ENCODE measurements at places on chromosomes 11 and 22.

GRCh38 chr22:32720924-32721323 lies 80.6 kb upstream of the TIMP3 start:
- DNase-seq = no peak

- no peak for DNase-seq
These were observed 2.7 kb downstream of the CCND1 start for GRCh38 chr11:69643646-69644045.

- no peak for DNase-seq
These were observed 33.8 kb downstream of the RAB30 start for GRCh38 chr11:83037877-83038276.

- no peak for DNase-seq
These were observed 20.4 kb upstream of the EHF start for GRCh38 chr11:34600339-34601084.

DNA sequence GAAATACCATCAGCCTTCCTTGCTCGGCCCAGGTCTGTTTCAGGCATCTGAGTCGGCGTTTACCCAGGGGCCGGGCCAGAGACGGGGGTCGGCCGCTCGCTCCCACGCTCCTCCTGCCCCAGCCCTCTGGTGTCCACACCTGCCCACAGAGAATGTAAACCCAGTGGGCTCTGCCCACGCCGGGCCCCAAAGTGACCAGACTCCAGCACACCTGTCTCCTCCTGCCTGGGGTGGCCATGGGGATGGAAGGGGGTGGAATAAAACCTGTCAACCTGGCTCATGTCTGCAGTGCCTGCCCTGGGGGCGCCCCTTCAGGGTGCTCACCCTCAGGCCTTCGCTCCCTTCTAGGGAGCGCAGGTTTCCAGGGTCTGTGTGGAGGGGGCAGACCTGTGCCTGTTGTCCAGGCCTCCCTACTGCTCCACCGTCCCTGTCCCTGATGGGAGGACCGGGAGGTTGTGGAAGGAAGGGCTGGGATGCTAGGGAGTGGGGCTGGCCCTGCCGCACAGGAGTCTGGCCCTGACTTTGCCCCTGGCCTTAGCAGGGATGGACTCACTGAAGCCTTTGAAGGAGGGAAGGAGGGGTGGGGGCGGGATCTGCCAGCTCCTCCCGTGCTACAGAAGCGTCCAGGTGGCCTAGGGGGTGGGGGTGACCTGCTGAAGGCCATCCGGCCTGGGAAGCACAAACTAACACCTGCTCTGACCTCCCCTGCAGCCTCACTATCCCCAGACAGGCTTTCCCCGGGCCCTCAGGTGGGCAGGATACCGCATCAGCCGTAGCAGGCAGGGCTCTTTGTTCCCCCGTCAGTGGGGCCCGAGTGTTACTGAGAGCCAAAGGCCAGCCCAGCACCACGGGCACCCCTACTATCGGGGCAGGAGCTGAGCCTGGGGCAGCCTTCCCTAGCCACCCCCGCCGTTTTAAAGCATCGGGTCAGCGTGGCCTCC lies 14.7 kb upstream of the ARHGAP8 start:
- no peak for DNase-seq

- no peak for DNase-seq
These were observed 44.1 kb upstream of the TPBGL start for GRCh38 chr11:75196426-75196825.

DNA sequence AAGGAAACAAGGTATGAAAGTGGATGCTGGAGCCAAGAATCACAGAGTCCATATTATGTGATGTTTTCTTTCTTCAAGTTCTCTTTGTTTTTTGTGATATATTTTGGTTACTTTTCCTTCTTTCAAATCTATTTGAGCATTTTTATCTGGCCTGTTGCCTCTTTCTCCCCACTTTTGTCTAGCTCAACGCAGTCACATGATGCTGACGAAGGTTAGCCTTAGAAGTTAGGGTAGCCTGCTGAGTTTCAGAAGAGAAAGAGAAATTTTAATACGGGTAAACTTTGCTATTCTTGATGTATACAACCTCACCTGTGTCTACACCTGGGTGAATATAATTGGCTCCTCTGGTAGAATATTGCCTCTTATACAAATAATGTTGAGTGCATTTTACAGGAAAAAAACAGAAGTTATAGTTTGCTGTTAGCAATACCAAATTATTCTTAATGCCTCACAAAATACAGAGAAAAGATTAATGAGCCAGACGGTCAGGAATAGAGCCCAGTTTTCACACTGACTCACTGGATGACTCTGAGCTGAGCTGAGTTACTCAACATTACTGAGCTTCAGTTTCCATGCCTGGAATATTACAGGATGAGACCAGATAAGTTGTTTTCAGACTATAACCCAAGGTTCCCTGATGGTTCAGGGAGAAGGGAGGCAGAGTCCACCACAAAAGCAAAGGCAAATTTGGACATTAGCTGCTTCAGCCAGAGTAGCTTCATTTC lies 161.6 kb upstream of the BDNF start:
- DNase-seq = no peak

GRCh38 chr11:113831314-113831713 lies 44.1 kb downstream of the USP28 start:
- no peak for DNase-seq

DNA sequence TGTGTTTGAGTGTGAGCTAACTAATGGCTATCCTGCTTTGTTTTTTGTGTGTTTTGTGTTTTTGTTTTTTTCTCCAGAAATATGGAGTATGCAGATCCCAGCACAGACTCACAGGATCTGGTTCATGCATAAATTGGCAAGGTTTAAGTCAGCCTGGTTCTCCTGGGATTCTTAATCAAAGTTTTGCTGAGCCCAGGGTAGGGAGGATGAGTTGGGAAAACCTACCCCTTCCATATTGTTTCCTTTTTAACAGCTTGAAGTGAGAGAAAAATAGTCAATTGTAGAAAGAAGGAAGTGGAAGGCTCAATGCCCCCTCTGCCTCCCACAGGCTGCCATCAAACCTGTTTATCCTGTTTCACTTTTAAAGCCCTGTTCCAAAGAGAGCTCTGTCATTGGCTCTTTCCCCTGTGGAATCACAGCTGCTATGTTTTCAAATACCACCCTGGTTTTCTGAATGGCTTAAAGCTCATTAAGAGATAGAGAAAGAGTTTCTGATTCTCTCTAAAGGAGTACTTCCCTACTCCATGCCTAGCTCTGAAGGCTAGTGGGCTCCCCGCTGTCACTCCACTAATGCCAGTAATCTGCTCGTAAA lies 23.4 kb upstream of the CADM1 start:
- DNase-seq = no peak

GRCh38 chr11:126595560-126595959 lies 240.1 kb downstream of the ST3GAL4 start:
- DNase-seq = no peak

- no peak for DNase-seq
These were observed 203.9 kb downstream of the FAM76B start for GRCh38 chr11:95585752-95586077.

DNA sequence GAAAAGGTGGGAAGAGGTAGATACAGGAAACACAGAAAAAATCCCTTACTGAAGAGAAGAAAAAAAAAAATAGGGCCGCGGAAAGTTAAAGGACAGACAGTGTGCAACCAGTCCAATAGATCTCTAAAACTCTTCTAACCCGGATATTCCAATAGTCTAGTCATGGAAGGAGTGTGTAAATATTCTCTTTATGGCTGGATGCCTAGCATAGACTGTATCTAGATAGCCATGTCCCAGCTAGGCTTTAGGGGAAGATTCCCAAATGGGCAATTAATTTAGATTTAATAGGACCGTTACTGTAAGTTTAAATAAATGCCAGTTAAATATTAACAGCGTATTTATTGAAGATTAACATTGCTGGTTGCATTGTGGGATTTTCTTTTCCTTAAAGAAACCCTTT lies 532.7 kb downstream of the NTM start:
- no peak for DNase-seq

DNA sequence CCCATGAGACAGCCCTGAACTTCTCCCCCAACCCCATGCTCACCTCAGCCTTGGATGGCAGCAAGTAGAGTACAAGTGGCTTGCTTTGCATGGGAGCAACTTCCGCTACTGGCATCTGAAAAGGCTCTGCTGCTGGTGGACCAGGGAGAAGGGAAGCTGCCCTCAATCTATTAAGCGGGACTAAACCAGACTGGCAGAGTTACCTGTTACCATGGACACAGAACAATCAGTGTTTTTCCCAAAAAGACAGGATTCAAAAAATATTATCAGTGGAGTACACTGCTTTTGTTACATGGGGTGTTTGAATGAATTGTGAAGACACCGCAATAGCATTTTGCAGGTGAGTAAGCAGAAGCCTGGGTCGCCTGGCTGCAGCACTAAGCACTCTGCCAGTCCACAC lies 631.4 kb upstream of the B3GAT1 start:
- DNase-seq = no peak

DNA sequence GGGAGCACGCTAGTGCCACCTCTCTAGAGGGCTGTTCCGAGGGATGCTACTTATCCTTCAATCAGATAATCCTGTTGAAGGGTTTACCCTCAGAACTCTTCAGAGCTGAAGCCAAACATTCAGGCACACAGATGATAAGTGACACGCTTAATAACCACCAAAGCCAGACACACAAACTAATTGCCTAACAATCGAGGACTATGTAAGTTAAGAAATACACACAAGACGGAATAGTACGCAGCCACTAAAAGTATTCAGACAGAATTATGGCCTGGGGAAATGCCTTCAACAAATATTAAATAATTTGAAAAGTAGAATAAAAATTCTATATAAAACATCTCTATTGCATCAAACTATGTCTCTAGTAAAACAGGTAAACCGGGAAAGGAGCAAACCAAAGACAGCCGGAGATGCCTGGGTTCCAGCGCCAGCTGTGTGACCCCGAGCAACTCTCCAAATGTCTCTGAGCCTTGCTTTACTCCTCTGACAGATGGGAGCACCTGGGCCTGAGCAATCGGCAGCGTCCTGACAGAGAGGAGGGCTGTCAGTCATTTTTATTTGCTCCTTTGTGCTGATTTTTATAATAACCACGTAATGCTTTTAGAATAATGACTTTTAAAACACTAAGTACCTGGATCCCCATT lies 11.3 kb downstream of the LRFN4 start:
- no peak for DNase-seq

DNA sequence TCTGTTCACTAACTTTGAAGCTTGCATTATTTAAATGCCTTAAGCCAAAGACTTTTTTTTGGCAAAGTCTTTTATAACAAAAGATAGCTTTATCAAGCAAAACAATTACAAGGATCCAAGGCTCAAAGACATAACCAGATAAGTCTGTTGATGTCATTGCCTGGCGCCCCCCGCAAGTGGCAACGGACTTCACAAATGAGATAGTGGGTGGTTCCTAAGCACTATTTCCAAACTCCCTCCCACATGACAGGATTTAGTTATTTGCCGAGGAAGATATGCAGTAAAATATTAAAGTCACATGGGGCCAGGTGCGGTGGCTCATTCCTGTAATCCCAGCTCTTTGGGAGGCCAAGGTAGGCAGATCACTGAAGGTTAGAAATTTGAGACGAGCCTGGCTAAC lies 194.2 kb upstream of the DDI1 start:
- DNase-seq = no peak

- no peak for DNase-seq
These were observed 2.7 kb upstream of the RAG1 start for GRCh38 chr11:36565031-36565610.

- DNase-seq = no peak
These were observed 25.4 kb downstream of the CREB3L1 start for GRCh38 chr11:46302866-46303265.

DNA sequence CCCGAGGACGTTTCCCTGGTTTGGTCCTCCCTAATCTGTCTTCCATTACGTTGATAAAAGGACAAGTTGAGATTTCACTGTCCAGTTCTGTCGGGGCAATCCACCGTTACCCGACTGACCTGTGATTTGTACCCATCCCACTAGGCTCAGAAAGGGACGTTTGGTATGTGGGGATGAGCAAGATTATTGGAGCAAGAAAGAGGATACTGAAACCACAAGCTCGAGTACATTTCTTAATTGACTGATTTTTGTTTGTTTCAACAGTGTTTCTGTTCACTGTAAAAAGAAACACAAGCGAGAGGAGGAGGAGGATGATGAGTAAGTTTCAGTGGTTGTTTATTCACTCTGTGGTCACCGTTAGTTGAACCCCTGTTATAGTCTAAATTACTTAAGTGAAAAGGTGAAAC lies 969 bp downstream of the CCDC117 start:
- no peak for DNase-seq

GRCh38 chr22:26563022-26563421 lies 26.9 kb downstream of the TPST2 start:
- no peak for DNase-seq

DNA sequence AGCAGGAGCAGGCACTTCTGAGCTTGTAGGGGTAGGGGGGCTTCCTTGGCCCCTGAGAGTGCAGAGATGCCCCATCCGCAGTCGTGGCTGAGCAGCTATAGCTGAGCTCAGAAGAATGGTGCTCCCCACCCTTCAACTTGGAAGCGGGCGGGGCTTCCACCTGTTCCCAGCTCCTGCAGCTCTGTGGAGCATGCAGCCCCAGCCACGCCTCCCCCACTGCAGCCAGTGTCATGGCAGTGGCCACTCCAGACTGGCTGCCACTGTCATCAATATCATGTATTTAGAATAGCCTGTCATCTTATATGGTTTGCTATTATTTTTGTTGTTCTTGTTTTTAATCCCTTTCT lies 213.1 kb downstream of the LRRC4C start:
- DNase-seq = no peak

- DNase-seq = no peak
These were observed 416.1 kb downstream of the MN1 start for GRCh38 chr22:27385261-27385998.

- no peak for DNase-seq
These were observed 52.9 kb downstream of the SYTL2 start for GRCh38 chr11:85758026-85758425.

GRCh38 chr11:123569393-123569792 lies 85.0 kb downstream of the SCN3B start:
- DNase-seq = no peak

- DNase-seq = no peak
These were observed 5.8 kb downstream of the MMP3 start for GRCh38 chr11:102837646-102838045.

GRCh38 chr11:120249279-120250262 lies 9.6 kb downstream of the POU2F3 start:
- DNase-seq = no peak

- no peak for DNase-seq
These were observed 8.4 kb downstream of the PPME1 start for GRCh38 chr11:74179234-74180052.

DNA sequence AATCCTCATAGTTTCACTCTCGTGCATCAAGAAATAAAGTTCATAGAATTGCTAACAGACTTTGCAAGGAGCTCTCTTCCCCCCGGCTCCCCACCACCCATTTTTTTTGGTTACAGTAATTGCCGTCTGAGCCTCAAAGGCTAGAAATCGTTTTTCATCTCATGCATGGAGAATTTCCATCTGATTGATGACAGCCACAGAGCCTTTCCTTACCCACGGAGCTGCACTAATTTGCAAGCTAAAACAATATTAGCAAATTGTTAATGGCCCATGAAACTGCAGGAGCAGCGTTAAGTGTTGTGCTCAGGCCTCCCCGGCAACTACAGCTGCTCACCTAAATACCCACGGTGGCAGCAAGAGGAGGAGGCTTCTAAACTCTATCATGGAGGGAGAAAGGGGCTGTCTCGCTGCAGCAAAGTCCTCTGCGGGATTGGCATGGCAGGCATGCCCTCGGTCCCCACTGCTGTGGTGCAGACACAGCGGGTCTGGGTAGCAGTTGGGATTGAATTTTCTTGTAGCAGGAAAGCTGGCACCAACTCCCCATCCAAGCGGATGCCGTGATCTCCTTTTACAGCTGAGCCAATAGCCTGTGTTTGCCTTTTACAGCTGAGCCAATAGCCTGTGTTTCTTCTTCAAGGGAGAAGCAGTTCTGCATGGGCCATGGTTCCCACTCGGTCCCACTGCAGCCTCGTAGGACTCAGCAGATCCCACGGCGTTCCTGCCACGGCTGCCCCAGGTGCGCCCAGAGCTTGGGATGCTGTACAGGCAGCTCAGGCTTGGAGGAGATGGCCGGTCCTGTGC lies 412.3 kb downstream of the BRD1 start:
- DNase-seq = no peak
